ENCODE measurements at places on chromosomes 4 and X. TPM values are rescaled to one million over a fixed set of nuclear protein-coding genes. Genes with fewer than 3 reads are reported as not detected.

DNA sequence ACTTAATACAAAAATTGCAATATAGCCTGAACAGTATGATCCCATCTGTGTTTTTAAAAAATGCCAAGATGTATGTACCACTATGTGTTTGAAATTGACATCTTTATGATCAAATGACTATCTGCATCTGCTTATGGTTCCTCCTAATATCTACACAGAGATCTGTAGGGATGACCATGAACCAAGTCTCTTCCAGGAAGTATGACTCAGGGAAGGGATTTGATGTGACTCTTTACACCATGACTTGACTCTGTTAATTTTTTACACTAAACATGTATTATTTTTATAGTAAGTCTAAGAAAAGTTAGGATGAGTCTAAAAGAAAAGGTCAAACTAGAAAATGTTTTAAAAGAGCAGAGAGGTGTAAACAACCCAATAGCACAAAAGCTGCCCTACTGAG is 164.0 kb downstream of the SH3KBP1 start:
- no peaks in the 10 kb centered on the region for H3K27me3 ChIP-seq
- no peak for DNase-seq
- 0 out of 2 replicates have a peak, but pooled peaks cover 3% of the 10 kb centered on the region for H3K4me1 ChIP-seq
- H3K36me3 ChIP-seq: no peaks in the 10 kb centered on the region
- no peak overlapping the region for H3K27ac ChIP-seq
- H3K4me3 ChIP-seq: no peak overlapping the region

GRCh38 chr4:37138019-37138653 is 106.4 kb upstream of the NWD2 start:
- no peaks in the 10 kb centered on the region for H3K4me1 ChIP-seq
- no peaks in the 10 kb centered on the region for H3K36me3 ChIP-seq
- H3K27me3 ChIP-seq: no peaks in the 10 kb centered on the region
- H3K27ac ChIP-seq: no peak overlapping the region
- DNase-seq: no peak
- no peak overlapping the region for H3K4me3 ChIP-seq

The HTRA3 gene
- 1.1 TPM for total RNA-seq

The UCP1 gene
- not detected for total RNA-seq

The EDA gene
- total RNA-seq: under 0.01 TPM

GRCh38 chrX:37686996-37687395 is 1.4 kb downstream of the XK start:
- DNase-seq: no peak
- no peak overlapping the region for H3K4me3 ChIP-seq
- no peaks in the 10 kb centered on the region for H3K36me3 ChIP-seq
- peaks cover 2% of the 10 kb centered on the region for H3K27me3 ChIP-seq
- H3K4me1 ChIP-seq: no peaks in the 10 kb centered on the region

The ATP10D gene
- total RNA-seq: 135 TPM

GRCh38 chrX:70293621-70294020 is 3.7 kb downstream of the KIF4A start:
- H3K27ac ChIP-seq: no peak overlapping the region
- H3K4me1 ChIP-seq: peaks cover 2% of the 10 kb centered on the region

- no peaks in the 10 kb centered on the region for H3K36me3 ChIP-seq
- H3K4me1 ChIP-seq: no peaks in the 10 kb centered on the region
- no peak overlapping the region for H3K27ac ChIP-seq
- DNase-seq: peak; percentile 63
- no peak overlapping the region for H3K4me3 ChIP-seq
- peaks cover 4% of the 10 kb centered on the region for H3K27me3 ChIP-seq
These were observed 71.2 kb downstream of the SUPT20HL2 start for GRCh38 chrX:24242649-24243175.

The ATOH1 gene
- not detected for total RNA-seq

DNA sequence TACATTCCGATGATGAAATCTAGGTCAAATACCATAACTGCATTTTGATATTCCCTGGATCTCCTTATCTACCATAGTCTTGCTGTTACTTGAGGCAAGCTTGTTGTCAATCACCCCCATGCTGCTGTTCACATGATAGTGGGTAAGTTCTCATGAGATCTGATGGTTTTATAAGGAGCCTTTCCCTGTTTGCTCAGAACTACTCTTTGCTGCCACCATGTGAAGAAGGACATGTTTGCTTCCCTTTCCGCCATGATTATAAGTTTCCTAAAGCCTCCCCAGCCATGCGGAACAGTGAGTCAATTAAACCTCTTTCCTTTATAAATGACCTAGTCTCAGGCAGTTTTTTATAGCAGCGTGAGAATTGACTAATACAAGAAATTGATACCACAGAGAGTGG is 432.0 kb downstream of the GLUD2 start:
- no peak for DNase-seq
- no peaks in the 10 kb centered on the region for H3K4me1 ChIP-seq
- H3K36me3 ChIP-seq: no peaks in the 10 kb centered on the region
- no peaks in the 10 kb centered on the region for H3K27me3 ChIP-seq

The SMIM31 gene
- not detected for total RNA-seq

The TMPRSS11E gene
- total RNA-seq: not detected

GRCh38 chrX:144648788-144649187 is 598.5 kb upstream of the SPANXN1 start:
- no peak overlapping the region for H3K4me3 ChIP-seq
- DNase-seq: no peak
- no peaks in the 10 kb centered on the region for H3K27me3 ChIP-seq

DNA sequence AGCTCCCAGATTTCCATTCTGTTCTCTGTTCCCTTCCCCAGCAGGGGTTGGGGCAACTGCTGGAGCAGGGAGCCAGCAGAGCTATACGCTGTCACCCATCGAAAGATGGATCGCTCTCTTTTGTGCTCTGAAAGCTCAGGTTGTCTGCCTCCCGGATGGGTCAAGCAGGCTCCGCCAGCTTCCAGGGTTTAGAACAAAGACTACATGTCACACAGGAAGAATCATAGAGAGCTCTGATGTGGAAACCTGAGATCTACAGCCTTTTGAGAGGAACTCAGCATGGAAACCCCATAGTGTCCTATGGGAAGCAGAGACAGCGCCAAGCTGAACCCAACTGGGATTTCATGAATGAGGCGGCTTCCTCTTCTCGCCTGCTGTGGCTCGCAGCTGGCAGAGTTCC is 205.4 kb downstream of the HS3ST1 start:
- H3K36me3 ChIP-seq: no peaks in the 10 kb centered on the region
- DNase-seq: no peak
- no peaks in the 10 kb centered on the region for H3K4me1 ChIP-seq
- no peak overlapping the region for H3K27ac ChIP-seq
- no peak overlapping the region for H3K4me3 ChIP-seq

The PAGE5 gene
- total RNA-seq: not detected

The SASH3 gene
- total RNA-seq: not detected

DNA sequence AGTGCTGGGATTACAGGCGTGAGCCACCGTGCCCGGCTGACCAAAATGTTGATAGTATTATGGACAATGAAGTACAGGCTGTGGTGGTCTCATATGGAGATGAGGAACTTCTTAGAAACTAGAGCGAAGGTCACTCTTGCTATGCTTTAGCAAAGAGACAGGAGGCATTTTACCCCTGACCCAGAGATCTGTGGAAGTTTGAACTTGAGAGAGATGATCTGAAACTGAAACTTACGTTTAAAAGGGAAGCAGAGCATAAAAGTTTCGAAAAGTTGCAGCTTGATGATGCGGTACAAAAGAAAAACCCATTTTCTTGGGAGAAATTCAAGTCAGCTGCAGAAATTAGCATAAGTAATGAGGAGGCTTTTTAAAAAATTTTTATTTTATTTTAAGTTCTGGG is 8.5 kb upstream of the CTAG2 start:
- H3K4me1 ChIP-seq: no peaks in the 10 kb centered on the region
- no peaks in the 10 kb centered on the region for H3K36me3 ChIP-seq
- no peak for DNase-seq
- no peak overlapping the region for H3K27ac ChIP-seq
- peaks cover 2% of the 10 kb centered on the region for H3K27me3 ChIP-seq

- no peak overlapping the region for H3K4me3 ChIP-seq
- no peak for DNase-seq
- peaks cover 42% of the 10 kb centered on the region for H3K27me3 ChIP-seq
- no peaks in the 10 kb centered on the region for H3K36me3 ChIP-seq
These were observed 58.1 kb upstream of the ADRA2C start for GRCh38 chr4:3708103-3708510.

DNA sequence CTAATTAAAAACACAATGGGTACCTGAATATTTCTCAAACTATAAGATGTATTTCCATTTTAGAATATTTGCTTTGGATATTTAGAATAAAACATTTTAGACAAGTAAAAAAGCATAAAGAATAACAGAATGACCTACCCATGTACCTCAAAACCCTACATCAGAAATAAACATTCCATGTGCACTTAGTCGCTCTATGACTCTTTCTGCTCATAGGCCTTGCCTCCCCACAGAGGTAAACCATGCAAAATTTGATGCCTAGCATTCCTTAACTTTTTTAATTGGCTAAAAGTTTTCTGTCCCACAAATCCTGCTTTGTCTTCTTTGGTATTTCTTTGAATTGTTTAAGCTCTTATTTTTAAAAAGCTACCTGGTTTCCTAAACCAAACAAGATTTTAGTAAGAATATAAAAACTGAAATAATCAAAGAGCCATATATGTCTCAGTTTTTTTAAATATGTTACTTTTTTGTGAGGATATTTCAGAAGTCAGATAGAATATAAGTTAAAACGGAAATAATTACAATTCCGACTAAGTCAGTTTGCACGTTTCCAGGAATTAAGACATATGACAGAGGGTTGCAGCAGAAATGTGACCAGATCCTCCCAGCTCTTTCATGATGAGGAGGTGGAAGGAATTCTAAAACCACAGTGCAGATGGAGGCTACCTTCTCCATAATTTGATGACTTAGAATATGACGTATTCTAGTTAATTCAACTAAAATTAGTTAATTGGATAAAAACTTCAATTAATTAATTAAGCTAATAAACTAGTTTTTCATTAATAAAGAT is 102.5 kb downstream of the FIP1L1 start:
- no peak overlapping the region for H3K27ac ChIP-seq
- H3K27me3 ChIP-seq: no peaks in the 10 kb centered on the region
- H3K36me3 ChIP-seq: no peaks in the 10 kb centered on the region
- peaks cover 22% of the 10 kb centered on the region for H3K4me1 ChIP-seq
- peak; percentile 73 for DNase-seq
- H3K4me3 ChIP-seq: no peak overlapping the region

- no peak for DNase-seq
- H3K36me3 ChIP-seq: peaks cover 9% of the 10 kb centered on the region
- no peaks in the 10 kb centered on the region for H3K4me1 ChIP-seq
- no peak overlapping the region for H3K27ac ChIP-seq
These were observed 87.7 kb downstream of the SLC4A4 start for GRCh38 chr4:71426381-71427042.

- no peak for DNase-seq
- no peak overlapping the region for H3K4me3 ChIP-seq
- H3K36me3 ChIP-seq: peaks cover 28% of the 10 kb centered on the region
These were observed 5.4 kb downstream of the CTBP1 start for GRCh38 chr4:1243451-1244080.

- no peaks in the 10 kb centered on the region for H3K27me3 ChIP-seq
- peak; percentile 70 for DNase-seq
- no peak overlapping the region for H3K27ac ChIP-seq
- no peak overlapping the region for H3K4me3 ChIP-seq
These were observed 21.7 kb upstream of the DCLK2 start for GRCh38 chr4:150056569-150056968.

Measured in IMR-90 (cell line).